Activated B cell treated with CpG ODN at 0.5 μM for 24 hours (primary cell): ENCODE measurements at places on chromosomes 2 and 18. TPM values are rescaled to one million over a fixed set of nuclear protein-coding genes. Genes with fewer than 3 reads are reported as not detected.

DNA sequence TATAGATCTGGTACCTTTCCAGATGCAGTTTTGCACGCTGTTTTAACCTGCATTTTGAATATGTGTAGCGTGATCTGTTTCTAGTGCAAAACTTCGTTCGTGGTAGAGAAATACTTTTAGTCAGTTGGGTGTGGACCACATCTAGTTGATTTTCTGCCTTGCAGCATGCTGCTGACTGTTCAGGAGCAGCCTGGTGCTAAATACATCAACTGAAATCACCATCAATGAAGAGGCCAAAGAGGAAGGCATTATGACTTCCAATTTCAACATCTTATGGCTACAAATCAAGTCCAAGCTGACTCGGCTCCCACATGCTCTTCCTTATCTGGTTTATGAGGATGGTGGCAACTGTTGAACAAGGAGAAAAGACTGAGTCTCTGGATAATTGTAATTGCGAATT, 298.5 kb downstream of the ZNF521 start:
- no peaks in the 10 kb centered on the region for H3K4me1 ChIP-seq
- H3K27ac ChIP-seq, result no peak overlapping the region

Gene HOXD13
- total RNA-seq, result not detected in 2 replicates

- peak; percentile 53 for DNase-seq
- peaks cover 87% of the 10 kb centered on the region for H3K4me1 ChIP-seq
- H3K27me3 ChIP-seq, result peaks cover 2% of the 10 kb centered on the region
- peaks cover 45% of the 10 kb centered on the region for H3K36me3 ChIP-seq
- peak overlapping the region; percentile 91 for H3K27ac ChIP-seq
Observed at GRCh38 chr2:113175042-113175628, 1.4 kb downstream of the PSD4 start.

Gene ATOH8
- not detected in 2 replicates for total RNA-seq

DNA sequence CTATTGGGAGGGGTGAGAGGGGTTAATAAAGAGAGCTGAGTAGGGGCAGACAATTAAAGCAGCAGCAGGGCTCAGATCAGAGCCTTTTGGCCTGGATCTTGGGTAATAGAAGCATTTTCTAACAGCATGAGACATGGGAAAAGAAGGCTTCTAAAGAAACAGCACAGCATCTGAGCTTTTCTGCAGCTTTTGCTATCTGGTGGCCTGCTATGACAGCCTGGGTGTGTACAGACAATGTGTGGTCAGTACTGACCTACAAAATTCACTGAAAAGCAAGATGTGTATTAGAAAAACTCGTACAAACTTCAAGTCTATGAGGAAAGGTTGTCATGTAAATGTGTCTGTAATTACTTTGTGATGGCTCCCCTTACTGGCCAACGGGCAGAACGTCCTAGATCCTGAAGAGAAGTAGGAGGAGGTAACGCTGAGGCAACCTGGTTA, 95.6 kb downstream of the GALNT3 start:
- no peaks in the 10 kb centered on the region for H3K27me3 ChIP-seq
- H3K4me1 ChIP-seq, result peaks cover 4% of the 10 kb centered on the region
- H3K27ac ChIP-seq, result no peak overlapping the region
- H3K36me3 ChIP-seq, result no peaks in the 10 kb centered on the region

- no peak overlapping the region for H3K27ac ChIP-seq
- DNase-seq, result no peak
- H3K27me3 ChIP-seq, result no peaks in the 10 kb centered on the region
- H3K4me1 ChIP-seq, result no peaks in the 10 kb centered on the region
- no peaks in the 10 kb centered on the region for H3K36me3 ChIP-seq
Observed at GRCh38 chr2:76274160-76274559, 563.4 kb upstream of the GCFC2 start.

- peaks cover 47% of the 10 kb centered on the region for H3K36me3 ChIP-seq
- peaks cover 58% of the 10 kb centered on the region for H3K4me1 ChIP-seq
- peak overlapping the region; percentile 29 for H3K4me3 ChIP-seq
- no peak for DNase-seq
Observed at GRCh38 chr2:65024149-65024829, 31.9 kb upstream of the CEP68 start.

- H3K27ac ChIP-seq, result peak overlapping the region; percentile 100
- no peaks in the 10 kb centered on the region for H3K27me3 ChIP-seq
- H3K4me3 ChIP-seq, result peak overlapping the region; percentile 97
- H3K4me1 ChIP-seq, result peaks cover 70% of the 10 kb centered on the region
- peaks cover 55% of the 10 kb centered on the region for H3K36me3 ChIP-seq
Observed at GRCh38 chr2:231393149-231394131, 2.1 kb upstream of the B3GNT7 start.

DNA sequence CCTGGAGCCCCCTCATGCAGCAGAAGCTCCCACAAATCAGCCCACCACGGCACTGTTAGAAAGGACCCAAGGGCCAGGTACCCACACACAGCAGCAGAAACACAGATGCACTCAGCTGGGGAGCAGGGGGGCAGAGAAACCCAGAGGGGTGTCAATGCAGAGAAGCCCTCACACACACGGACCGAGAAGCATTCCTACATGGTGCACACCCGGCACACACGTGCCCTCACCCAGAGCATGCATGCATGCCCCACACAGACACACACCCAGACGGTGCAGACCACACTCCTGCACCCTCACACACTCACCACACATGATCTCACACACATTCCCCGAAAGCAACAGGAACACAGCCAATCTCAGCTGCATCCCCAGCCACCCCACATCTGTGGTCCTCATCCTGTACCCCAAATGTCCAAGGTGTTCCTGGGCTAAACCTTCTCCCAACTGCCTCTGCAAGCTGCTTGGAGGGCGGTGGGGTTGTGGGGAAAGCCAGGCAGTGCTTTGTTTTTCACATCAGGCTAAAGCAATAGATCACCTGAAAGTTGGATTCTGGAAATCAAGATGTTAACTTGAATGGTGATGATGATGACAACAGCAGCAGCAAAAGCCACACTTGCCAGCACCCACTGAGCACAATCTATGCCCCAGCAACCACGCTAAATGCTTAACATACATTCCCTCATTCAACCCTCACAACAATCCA, 102.3 kb downstream of the ZFP36L2 start:
- no peak overlapping the region for H3K4me3 ChIP-seq
- H3K27me3 ChIP-seq, result no peaks in the 10 kb centered on the region
- no peaks in the 10 kb centered on the region for H3K36me3 ChIP-seq
- no peak for DNase-seq

DNA sequence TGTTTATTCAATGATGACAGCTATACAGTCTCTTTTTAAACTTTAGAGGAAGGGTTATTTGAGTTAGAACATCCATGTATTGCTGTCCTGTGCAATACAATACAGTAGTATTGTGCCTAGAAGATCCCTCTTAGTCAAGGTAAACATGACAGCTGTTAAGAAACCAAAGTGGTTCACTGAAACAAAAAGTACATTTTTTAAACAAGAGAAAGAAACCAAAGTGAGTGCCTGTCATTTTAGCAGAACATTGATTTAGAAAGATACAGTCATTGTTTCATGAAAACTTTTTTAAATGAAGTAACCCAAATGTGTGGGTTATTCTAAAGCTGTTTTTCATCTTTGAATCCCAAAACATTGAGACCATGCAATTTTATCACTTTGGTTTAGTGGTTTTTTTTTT, 15.5 kb downstream of the ITPRID2 start:
- DNase-seq, result no peak
- H3K27me3 ChIP-seq, result no peaks in the 10 kb centered on the region
- peaks cover 31% of the 10 kb centered on the region for H3K36me3 ChIP-seq
- H3K4me1 ChIP-seq, result peaks cover 4% of the 10 kb centered on the region
- no peak overlapping the region for H3K4me3 ChIP-seq

GRCh38 chr2:100240386-100240785, 81.9 kb downstream of the LONRF2 start:
- H3K27me3 ChIP-seq, result peaks cover 11% of the 10 kb centered on the region
- peaks cover 75% of the 10 kb centered on the region for H3K4me1 ChIP-seq
- no peak overlapping the region for H3K4me3 ChIP-seq

DNA sequence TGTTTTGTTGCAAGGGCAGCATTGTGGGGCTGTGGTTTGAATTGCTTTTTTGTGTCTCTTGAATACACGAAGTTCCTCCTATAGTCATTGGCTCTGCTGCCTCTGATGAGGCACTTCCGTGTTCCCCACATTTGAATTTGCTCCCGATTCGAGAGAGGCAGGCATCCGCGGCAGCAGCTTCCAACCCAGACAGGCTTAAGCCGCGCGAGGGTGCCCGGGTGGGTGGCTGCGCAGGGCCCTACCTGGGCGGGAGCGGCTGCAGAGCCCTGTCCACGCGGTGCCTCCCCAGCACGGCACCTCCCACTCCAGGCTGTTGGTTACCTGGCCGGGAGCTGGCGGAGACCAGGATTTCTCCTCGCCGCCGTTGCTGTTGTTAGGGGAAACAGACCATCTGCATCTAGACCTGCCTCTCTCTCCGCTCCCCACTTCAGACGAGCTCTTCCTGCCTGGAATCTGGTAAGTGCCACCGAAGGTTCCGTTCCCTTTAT, 151.3 kb downstream of the NEDD4L start:
- H3K27me3 ChIP-seq, result peaks cover 2% of the 10 kb centered on the region
- peaks cover 25% of the 10 kb centered on the region for H3K4me1 ChIP-seq
- DNase-seq, result peak; percentile 34

Gene LYPD6
- total RNA-seq, result not detected in 2 replicates

GRCh38 chr18:22114526-22115321, 54.7 kb upstream of the GATA6 start:
- H3K4me3 ChIP-seq, result no peak overlapping the region
- H3K36me3 ChIP-seq, result no peaks in the 10 kb centered on the region
- no peak for DNase-seq
- H3K27ac ChIP-seq, result no peak overlapping the region

DNA sequence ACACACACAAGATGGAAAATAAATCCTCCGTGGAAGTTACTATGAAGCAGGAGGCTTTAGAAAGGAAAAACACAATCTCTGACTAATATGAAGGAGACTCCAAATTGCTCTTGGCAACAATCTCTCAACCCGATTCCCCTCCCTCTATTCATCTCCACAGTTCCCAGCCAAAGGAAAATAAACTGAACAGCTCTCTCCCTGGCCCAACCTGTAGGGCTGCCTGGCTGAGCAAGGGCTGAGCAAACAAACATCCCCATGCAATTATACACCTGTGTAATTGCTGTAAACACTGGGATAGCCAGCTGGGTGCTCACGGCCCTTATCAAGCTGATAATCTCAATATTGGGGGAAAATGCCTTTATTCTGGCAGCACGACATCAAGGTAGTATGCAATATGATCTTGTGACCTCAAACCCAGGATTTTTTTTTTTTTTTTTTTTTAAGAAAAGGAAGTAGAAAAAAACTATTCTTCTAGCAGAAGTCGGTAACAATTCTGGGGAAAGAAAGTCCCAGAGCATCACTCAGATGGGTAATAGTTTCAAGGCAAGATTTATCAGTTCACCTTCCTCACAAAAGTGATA, 203.3 kb upstream of the SMAD2 start:
- peaks cover 46% of the 10 kb centered on the region for H3K27me3 ChIP-seq
- H3K36me3 ChIP-seq, result no peaks in the 10 kb centered on the region
- no peak for DNase-seq
- no peak overlapping the region for H3K4me3 ChIP-seq

DNA sequence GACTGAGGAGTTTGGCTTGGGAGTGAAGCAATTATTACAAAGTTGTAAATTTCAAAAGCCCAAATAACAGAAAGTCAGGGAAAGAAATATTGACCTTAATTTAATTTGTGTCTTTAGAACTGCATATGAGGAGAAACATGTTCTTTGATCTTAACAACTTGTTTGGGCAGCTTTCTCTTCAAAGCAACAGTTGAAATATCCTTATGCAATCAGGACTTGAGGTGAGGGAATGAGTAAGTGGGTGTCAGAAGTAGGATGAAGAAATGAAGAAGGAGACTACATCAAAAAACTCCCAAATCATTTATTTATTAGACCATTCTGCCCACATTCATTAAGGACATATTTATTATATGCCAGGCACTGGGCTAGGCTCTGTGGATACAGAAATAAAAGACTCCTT, 129.4 kb downstream of the GCA start:
- H3K4me1 ChIP-seq, result no peaks in the 10 kb centered on the region
- DNase-seq, result no peak
- H3K4me3 ChIP-seq, result no peak overlapping the region
- no peaks in the 10 kb centered on the region for H3K27me3 ChIP-seq
- no peak overlapping the region for H3K27ac ChIP-seq
- H3K36me3 ChIP-seq, result no peaks in the 10 kb centered on the region

DNA sequence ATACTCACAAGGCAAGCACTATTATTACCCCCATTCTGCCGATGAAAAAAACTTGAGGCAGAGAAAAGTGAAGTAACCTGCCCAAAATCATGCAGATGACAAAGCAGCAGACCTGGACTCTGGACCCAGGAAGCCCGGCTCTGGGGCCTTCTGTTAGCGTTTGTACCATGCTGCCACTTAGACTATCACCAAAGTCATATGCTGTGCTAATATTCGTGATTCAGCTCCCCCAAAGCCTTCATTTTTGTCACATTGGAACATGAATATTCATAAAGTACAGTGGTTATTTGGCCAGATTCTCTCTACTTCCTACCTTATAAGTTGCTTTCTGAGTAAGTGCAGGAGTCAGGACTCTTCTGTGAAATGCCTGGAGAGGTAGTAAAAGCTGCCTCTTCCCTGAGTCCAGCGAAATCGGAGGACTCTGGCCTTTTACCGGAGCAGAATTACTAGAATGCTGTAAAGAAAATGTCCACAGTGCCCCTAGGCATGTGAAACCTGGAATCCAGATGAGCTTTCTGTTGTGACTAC, 86.7 kb downstream of the FTCDNL1 start:
- H3K4me3 ChIP-seq, result no peak overlapping the region
- H3K4me1 ChIP-seq, result no peaks in the 10 kb centered on the region
- no peaks in the 10 kb centered on the region for H3K36me3 ChIP-seq
- H3K27ac ChIP-seq, result no peak overlapping the region

- H3K4me1 ChIP-seq, result no peaks in the 10 kb centered on the region
- H3K27me3 ChIP-seq, result no peaks in the 10 kb centered on the region
- H3K27ac ChIP-seq, result no peak overlapping the region
- no peak for DNase-seq
Observed at GRCh38 chr2:77370511-77370910, 151.7 kb downstream of the LRRTM4 start.

Gene DYSF
- 0.10 and 0.13 TPM in 2 replicates for total RNA-seq

DNA sequence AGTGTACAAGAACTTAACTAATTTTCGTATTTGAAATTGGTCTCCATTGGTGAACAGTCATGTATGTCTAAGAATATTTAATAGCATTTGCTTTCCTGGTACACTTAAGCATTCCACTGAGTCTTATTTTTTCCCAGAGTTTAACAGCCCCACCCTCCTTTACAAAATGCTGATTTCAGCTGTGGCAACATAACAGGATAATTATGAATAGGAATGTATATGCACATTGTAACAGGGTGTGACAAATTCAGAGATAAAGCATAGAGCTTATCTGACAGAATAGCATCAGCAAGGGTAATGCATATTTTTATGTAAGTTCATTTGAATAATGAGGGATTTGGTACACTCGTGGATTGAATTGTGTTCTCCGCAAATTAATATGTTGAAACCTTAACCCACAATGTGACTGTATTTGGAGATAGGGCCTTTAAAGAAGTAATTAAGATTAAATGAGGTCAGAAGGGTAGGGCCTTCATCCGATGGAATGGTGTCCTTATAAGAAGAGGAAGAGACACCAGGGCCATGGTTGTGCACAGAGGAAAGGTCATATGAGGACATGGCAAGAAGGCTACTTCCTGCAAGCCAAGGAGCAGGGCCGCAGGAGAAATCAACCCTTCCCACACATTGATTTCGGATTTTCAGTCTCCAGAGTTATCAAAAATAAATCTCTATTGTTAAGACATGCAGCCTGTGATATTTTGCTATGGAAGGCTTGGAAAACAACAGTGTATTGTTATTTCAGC, 439.7 kb upstream of the CDH20 start:
- no peaks in the 10 kb centered on the region for H3K27me3 ChIP-seq
- no peak overlapping the region for H3K27ac ChIP-seq
- DNase-seq, result no peak
- H3K4me1 ChIP-seq, result no peaks in the 10 kb centered on the region

Gene KANSL1L
- 13.1 and 14.2 TPM in 2 replicates for total RNA-seq
